ENCODE measurements at places on chromosomes 7 and 10.

- no peak for DNase-seq
Observed at GRCh38 chr10:62069452-62070178, 168.1 kb downstream of the ARID5B start.

GRCh38 chr7:4066626-4067475 lies 615.2 kb upstream of the FOXK1 start:
- no peak for DNase-seq

GRCh38 chr10:116699471-116700150 lies 42.8 kb downstream of the HSPA12A start:
- no peak for DNase-seq

DNA sequence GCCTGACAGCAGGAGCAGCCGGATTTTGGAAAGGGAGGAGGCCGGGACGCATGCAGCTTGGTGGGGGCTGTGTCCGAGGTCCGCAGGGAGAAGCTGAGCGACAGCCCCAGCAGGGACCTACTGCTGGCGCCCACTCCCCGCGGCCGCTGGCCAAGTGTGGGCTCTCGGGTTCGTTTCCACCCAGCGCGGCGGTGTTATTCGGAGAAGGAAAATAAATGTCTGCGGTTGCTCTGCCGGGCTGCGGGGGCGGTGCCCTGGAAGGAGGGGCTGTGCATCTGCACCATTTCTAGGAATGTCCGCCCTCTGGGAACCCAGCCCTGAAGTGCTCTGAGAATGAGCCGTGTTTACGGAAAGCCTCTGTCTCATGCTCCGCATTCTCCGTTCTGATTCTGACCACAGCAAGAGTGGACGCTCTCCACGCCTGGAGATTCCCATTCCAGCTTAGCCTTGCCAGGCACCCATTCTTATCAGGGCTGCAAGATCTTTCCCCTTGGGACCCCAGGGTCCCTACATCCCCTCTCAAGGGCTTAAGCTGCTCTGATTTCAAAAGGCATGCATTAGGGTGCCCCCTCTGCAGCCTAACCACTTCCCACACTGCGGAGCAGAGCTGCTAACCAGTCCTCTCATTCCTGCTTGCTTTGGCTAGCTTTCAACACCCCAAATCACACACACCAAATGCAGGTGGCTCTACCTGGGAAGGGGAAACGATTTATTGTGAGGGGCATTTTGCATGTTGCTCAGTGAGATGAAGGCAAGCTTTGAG lies 256.6 kb upstream of the GLI3 start:
- peak; percentile 83 for DNase-seq

- DNase-seq, result peak; percentile 17
Observed at GRCh38 chr7:105691082-105691679, 109.9 kb upstream of the EFCAB10 start.

Data from hindlimb muscle (tissue), 1 donor.